ENCODE measurements at places on chromosomes 7 and 10.

DNA sequence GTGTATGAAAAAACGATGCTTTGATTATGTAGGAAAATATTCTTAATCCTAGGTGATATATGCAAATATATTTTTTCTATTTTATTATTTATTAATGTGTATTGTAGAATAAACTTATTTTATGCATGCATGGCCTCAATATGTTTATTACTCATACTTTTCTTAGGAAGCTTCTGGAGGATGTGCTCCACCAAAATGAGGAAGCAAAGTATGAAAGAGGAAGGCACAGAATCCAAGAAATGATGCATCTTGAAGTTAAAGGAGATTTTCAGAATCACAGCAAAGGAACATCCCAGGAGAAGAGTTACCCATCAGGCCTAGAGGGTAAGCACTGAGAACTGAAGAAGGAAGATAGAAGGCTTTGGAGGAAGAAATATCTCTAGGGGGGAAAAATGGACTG is 35.0 kb upstream of the MRPS16 start:
- DNase-seq, result no peak

DNA sequence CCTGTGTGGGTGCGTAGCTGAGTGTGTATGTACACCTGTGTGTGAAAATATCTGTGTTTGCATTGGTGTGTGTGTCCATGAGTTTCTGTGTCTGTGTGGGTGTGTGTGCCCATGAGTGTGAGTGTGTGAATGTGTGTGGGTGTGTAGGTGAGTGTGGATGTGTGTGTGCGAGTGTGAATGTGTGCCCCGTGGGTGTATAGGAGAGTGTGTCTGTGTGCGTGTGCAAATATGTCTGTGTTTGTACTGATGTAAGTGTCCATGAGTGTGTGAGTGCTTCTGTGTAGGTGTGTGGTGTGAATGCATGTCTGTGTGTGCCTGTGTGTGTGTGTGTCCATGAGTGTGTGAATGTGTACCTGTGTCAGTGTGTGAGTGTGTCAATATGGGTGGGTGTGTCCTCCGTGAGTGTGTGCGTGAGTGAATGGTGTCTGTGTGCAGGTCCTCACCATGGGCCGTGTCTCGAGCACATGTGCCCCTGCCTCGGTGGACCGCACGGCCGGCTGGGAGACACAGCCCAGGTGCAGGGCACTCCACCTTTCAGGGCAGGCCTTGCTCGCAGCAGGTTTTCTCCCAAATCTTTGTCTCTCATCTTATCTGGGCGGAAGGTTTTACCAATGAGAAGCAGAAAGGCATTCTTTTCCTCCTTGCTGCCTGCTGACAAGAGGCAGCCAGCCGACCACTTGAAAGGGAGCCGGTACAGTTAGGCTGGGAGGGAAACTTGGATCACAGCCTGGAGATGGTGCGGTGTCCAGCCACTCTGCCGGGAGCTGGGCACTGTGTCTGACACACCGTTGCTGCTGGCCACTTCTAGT is 107.1 kb upstream of the FAM20C start:
- no peak for DNase-seq

DNA sequence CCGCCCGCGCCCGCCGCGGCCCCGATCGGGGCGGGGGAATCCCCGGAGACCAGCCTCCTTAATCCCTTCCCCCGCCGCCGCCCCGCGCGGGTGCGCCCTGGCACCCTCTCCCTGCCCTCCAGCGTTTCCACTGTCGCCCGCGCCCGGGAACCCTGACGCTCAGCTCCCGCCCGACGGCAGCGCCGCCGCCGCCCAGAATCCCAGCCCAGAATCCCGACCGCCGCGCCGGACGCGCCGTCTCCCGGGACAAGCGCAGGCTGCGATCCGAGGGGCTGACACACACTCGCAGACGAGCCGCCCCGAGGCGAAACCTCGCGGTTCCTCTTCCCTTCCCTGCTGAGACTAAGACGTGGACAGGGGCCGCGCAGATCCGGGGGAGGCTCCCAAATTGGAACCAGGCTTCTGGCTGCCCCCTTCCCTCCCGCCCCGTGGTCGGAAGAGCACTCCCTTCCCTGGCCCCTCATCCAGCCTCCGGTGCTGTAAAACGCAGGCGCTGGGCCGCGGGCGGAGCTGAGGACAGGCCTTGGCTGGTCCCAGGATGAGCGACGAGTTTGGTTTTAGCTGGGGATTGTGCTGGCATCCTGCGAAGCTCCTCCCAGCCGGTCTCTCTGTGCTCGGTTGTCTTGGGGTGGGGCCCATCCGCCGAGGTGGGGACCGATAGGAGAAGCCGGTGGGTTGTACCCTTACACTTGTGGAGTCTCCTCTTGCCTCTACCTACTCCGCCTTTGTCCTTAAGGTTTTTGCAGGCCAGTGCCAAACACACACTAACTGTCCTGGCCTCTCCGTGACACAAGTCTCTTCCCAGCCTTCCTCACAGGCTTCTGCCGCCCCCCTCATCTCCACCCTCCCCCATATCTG is 1.1 kb downstream of the MARVELD1 start:
- DNase-seq, result peak; percentile 76

DNA sequence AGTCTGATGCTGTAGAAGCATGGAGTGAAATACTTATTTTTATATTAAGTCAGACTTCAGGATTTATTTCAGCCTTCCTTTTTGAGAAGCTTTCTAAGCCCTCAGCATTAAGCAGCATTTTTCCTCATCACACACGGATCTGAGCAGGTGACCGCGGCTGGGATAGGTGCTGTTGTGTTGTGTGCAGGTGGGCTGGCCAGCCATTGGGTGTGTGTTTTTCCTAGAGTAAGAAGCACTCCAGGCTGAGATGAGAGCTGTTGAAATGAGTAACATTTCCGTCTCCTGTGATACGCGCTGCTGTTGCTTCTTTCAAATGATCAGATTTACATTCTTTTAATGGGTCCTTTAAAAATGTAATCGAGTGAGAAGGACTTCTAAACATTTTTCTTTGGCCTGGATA is 63.9 kb downstream of the INSYN2A start:
- DNase-seq, result no peak

GRCh38 chr7:3082831-3083230 is 39.2 kb upstream of the CARD11 start:
- DNase-seq, result no peak

DNA sequence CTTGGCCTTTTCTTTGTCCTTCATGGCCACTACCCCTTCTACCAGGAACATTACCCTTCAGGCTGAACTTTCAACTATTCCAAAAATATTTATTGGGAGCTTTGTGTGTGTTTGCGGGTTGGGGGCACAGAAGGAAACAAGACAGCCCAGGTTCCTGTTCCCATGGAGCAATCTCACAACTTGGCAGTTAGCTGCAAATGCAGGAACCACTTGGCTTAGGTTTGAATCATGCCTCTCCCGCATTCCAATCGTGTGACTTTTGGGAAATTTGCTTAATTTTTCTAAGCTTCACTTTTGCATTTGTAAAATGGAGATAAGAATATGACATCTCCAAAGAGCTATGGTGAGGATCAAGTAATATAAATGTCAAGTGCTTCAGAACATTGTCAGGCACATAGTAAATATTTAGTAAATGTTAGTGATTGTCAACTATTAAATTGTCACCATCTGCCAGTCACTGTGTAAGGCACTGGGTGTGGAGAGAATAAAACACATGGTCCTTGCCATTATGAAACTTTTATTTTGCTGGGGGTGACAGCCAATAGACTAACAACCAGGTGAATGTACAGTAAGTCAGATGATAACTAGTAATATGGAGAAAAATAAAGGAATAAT is 277.1 kb downstream of the SNX13 start:
- DNase-seq, result no peak

DNA sequence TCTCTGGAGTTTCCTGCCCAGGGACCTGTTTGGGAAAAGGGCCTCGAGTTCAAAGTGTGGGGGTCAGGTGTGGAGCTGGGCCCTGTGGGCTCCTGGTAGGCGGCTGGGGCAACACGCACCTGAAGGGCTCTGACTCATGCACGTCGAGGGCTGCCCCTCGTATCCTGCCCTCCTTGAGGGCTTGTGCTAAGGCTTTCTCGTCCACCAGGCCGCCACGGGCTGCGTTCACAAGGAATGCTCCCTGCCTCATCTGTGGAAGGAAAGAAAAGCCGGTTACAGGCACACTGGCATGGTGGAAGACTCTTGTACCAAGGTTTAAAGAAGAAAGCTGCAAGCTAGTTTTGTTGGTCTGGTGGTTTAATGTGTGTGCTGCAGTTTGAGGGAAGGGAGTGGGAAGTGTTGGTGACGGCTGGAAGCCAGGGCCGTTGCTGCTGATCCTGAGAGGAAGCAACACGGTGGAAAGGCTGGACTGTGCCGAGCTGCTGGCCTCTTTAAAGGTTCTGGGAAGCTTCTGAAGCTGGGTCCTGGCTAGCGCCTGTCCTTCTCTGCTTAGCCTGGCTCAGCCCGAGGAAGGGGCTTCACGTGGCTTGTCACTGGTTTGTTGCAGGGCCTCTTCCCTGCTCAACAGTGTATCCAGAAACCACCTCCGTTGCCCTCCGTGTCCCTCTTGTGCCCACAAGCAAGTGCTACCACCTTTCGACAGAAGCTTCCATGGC is 52.0 kb downstream of the ZRANB1 start:
- no peak for DNase-seq

Data from CMK (cell line).